Stimulated activated CD4-positive, alpha-beta T cell treated with anti-CD3 and anti-CD28 coated beads, Interleukin-4, amount 100 ng/mL, for 24 hours (primary cell): ENCODE measurements at places on chromosomes 5 and 9.

DNA sequence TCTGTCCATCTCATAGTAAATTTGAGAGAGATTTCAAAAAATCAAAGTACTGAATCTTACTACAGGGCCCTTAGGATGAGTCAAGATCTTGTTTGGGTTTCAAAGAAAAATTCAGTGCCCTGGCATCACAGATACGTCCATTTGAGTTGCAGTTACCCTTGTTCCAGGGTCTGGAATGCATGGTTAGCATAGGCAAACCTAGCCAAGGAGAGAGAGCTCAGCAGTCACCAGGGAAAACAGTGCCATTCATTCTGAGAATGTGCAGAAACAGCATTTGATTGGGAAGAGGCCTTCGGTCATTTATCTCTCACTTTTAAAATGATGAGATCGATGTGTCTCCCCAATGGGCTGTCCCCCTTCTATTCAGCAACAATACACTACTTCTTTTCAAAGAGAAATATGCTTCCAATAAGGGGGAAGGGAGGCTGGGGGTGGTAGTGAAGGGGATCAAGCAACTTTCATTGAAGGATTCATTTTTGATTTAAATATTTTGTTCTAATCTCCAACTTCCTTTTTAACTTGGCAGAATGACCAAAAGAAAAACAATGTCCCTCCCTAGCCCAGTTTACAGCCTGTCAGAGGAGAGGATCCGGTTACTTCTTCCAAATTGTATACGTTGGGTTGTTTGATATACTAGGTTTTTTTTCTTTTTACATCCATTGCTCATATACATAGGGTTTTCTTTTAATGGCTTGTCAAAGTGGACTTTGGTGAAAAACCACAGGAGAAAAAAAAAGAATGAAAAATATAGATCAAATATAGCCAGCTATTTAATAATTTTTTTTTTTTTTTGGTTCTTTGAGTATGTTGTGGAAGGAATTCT lies 491.1 kb downstream of the CCDC171 start:
- DNase-seq: no peak

- no peak for DNase-seq
Measured at GRCh38 chr5:88778736-88779135, 104.2 kb downstream of the MEF2C start.

GRCh38 chr9:27564670-27565069 lies 8.6 kb downstream of the C9orf72 start:
- DNase-seq: no peak

DNA sequence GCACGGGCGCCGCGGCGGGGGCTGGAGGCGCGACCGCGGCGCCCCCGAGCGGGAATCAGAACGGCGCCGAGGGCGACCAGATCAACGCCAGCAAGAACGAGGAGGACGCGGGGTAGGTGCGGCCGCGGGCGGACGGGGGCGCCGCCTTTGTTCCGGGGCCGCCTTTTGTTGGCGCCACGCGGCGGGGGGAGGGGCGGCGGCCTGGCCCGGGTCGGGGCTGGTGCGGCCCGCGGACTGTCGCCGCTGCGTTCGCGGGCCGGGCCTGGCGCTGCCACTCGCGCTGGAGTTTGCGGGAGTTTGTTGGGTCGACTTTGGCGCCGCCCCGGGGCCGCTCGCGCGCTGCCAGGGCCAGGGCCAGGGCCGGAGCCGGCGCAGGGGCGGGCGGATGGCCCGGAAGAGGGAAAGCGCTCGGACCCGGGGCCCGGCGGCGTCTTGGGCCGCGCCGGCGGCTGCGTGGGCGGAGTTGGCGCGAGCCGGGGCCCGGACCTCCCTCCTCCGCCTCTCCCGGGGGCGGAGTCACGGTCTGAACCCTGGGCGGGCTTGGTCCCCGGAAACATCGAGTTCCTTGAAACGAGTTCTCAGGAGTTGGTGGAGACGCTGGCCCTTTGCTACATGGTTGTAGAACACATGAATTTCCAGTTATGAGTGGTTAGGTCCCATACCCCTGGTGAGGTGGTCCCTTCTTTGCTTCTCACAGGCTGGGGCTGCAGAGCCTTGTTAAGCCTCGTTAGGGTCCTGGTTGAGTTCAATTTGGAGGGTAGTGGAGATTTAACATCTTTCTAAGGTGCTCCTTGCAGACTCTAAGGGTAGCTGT lies 809 bp downstream of the HNRNPAB start:
- DNase-seq: peak; percentile 73

GRCh38 chr5:59093329-59093728 lies 510.5 kb downstream of the RAB3C start:
- no peak for DNase-seq

DNA sequence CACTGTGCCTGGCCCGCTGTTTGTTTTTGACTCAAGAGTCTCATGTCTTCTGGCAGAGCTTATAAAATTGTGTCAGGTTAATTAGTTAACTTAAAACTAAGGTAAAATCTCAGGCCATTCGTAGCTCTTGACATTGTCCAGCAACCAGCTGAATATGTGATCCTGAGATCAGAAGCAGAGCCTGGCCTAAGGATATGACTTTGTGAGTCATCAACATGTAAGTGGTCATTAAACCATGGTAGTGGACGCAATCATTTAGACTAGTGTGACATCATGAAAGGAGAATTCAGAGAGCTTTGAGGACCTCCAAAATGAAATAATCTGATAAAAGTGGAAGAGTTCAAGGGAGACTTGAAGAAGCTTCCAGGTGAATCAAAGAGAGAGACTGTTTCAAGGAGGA lies 23.3 kb downstream of the SPZ1 start:
- no peak for DNase-seq

- no peak for DNase-seq
Measured at GRCh38 chr5:41346609-41347008, 133.3 kb upstream of the C6 start.

- DNase-seq: no peak
Measured at GRCh38 chr9:137306066-137306849, 4.2 kb upstream of the NRARP start.

DNA sequence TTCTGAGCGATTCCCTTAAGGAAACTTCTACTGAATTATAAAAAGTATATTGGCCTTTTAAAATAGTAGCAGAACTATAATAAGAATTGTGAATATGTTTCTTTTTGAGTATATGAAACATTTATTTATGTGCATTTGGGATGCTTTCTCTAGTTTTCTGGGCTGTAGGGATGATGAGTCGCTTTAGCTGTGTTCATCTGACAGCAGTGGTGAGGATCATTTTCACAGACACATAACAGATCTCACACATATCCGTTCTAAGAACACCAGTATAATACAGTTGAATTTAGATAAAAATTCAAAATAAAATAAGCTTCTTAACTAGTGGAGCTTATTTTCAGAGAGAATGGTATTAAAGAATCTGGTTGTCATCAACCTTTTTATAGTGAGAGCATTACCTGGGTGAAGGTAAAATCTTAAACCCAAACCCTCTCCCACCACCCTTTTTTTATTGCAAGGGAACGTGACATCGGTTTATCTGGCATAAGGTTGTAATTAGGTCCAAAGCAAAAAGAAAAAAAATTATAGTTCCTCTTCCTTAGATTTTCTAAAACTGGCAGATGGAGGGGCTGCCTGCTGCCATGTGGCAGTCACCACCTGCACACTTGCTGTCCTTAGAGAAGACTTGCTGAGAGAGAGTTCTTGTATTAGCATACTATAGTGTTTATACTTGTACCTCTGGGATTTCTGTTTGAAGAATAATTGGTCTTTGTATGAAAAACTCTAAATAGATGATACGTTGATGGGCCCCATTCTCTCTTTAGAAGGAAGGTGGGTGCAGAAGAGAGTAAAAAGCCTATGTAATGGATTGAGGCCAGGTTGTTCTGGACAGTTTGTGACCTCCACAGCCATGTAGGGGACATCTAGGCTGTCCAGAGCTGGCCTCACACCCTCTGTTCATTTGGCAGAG lies 86.8 kb downstream of the CAMK4 start:
- no peak for DNase-seq

DNA sequence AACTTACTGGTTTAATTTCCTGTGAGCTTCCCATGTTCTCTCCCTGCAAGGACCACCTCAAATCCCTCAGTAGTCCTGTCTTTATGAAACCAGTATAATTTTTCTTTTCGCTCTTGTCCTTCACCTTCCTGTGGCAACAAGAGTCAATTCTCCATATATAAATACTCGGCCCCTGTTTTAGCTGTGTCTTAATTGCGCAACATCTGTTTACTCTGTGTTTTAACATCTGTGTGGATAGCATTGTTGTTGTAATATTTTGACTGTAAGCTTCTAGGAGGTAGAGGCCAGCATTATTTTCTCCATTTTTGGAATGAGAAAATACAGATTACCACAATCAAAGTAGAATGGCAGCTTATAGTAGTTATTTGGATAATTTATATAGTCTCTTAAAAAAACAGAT lies 30.2 kb upstream of the CDKN2B start:
- no peak for DNase-seq
